ENCODE measurements at places on chromosomes 12 and 14.

GRCh38 chr12:49667325-49668090 lies 39.7 kb downstream of the FMNL3 start:
- DNase-seq = no peak

DNA sequence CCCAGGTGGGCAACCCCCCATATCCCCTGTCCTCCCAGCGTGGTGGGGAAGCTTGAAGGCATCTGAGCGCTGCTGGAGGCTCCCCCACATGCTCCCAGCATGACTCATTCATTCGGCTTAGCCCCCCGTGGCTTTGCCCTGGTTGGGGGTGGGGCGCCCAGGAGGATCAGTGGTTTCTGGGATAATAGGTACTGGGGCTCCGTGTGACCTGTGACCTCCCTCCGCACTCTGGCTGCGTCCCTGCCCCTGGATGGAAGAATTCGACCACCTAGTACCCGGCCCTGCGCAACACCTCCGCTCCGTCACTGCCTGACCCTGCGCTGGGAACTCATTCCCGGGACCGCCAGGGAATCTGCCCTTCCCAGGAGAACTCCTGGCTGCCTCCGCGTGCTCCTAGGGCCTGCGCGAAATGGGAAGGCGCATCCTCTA lies 120.1 kb downstream of the AACS start:
- no peak for DNase-seq

DNA sequence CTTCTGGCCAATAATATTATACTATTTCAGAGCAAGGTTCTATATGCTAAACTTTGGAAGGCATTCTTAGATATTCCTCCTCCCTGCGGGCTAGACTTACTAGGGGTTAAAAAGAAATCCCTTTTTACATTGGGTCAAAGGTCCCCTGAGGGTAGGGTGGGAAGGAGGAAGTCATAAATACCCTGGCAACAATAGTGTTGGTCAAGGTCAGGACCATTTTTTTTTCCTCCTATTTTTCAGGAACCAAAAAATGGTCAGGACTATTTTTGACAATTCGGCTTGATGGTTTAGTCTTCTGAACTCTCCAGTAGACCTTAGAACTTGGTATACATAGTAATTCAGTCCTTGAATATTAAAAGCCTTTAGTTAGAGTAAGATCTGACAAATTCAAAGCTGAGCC lies 4.5 kb upstream of the NANOG start:
- DNase-seq = no peak

DNA sequence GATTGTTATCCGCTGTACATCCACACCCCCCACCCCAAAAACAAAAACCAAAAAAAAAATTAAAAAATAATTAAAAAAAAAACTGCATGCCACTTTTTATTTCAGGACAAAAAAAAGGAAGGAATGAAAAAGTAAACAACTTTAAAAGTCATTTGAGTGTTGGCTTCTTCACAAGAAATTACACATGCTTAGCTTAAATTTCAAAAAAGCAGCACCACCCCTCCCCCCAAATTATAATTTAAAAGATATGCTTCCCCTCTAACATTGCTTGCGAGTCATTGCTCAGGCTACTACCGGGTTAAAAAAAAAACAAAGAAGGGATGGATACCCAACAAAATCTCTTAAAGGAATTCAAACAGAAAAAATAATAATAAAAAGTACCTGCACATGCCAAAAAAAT lies 98.5 kb downstream of the BCL11B start:
- DNase-seq = no peak

DNA sequence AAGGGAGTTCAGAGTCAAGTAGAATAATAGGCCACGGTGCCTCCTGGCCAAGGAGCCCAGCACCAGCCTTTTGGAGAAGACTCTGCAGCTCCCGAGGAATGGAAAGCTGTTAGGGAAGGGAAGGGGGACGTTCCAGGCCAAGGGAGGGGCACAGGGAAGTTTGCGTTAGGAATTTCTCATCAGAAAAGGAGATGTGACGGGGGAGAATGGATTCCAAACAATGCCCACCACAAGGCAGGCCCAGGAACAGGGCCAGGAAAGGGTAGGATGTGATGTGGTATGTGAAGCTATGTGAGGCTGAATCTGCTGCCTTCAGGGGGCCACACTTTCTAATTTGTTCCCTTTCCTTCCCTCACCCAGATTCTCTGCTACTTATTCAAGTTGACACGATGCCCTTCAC lies 46.0 kb downstream of the DGLUCY start:
- DNase-seq = no peak
